ENCODE measurements at places on chromosomes 2 and 18.
A peak's percentile ranks its signal among the peaks of the same experiment; 100 is the strongest.

- no peak for DNase-seq
Measured at GRCh38 chr2:75023666-75024455, 65.4 kb downstream of the POLE4 start.

GRCh38 chr2:118854507-118855345 lies 7.3 kb upstream of the EN1 start:
- no peak for DNase-seq

GRCh38 chr2:112184121-112184520 lies 45.9 kb downstream of the FBLN7 start:
- no peak for DNase-seq

- no peak for DNase-seq
Measured at GRCh38 chr18:8373486-8373885, 235.8 kb upstream of the RAB12 start.

DNA sequence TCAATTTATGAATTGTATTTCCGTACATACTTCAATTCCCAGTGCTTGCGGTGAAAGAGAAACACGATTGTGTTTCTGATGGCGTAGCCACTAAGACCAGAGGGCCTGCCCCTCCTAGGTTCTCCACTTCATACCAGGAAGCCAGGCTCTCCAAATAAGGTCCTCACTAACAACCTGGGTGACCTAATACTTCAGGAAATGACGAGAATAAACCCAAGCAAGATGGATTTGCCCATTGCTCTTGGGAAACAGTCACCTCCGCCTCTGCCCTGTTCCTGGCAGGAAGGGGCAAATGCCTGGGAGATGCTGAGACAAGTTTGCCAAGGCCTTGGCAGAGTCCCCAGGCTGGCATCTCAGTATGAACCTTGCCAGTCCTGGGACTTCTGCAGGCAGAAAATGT lies 41.8 kb downstream of the TTC32 start:
- no peak for DNase-seq

GRCh38 chr2:185137700-185138099 lies 539.4 kb downstream of the ZNF804A start:
- peak; percentile 25 for DNase-seq

DNA sequence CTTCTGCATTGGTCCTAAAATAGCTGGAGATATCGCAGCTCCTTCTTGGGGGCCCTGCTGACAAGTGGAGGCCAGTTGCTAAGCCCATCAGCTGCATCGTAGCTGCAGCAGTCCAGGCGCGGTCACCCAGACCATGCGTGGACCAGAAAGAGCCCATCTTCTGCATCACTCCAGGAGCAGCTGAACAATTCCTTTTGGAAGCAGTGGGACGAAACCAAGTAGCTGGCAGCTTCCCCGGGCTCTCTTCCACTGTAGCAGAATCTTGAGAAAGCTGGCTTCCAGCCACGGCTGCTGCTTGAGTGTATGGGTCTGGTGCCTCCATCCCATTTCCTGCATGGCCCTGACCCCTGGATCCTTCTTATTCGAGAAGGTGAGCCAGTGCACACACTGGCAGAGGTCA lies 22.2 kb upstream of the CAB39 start:
- DNase-seq = no peak

GRCh38 chr2:204664708-204665121 lies 119.4 kb downstream of the PARD3B start:
- no peak for DNase-seq

GRCh38 chr2:39932198-39932597 lies 153.1 kb upstream of the THUMPD2 start:
- no peak for DNase-seq

DNA sequence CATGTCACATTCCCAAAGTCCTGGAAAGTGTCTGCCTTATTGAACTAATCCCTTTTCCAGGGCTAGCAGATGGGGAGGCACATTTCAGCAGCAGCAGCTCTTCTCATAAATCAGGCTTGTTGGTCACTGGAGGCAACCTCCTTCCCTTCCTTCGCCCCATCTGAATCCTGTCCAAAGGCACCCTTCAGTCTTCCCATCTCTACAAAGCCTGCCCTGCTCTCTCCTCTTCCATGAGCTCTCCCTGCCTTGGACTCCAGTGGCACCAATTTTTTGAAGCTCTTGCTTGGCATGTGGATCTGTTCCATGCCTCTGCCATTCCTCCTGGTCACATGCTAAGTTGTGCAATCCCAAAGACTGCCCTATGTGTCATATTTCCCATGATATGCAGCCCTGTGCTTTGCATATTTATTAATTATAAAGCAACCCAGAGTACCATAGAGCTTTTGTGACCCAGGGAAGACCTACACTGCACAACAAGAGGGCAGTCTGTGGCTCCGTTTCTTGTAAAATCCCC lies 70.3 kb downstream of the ANTXR1 start:
- DNase-seq = no peak

- DNase-seq = peak; percentile 9
Measured at GRCh38 chr18:68847219-68847837, 49.4 kb downstream of the CCDC102B start.

- DNase-seq = no peak
Measured at GRCh38 chr2:120465701-120465988, 119.7 kb downstream of the INHBB start.

- DNase-seq = no peak
Measured at GRCh38 chr2:164700390-164700789, 79.1 kb upstream of the GRB14 start.

DNA sequence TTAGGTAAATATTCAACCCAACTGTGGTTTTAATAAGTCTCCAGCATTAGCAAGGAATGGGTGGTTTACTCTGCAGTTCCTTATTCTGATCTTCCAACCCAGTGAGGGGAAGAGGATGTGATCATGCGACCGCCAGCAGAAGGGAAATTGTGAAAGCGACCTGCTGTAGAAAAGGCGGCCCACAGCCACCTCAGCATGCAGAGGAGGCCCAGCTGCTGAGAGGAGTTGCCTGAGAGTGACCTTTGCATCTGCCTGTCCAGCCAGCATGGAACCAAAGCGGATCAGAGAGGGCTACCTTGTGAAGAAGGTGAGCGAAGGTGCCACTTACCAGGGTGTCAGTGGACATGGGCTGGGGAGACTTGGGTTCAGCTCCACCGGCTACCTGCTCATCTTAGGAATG lies at the start of gene PLEK:
PLEK (plus strand) TSS at position 196 of the 400 bp plus-strand sequence; CDS start at position 266, 70 bp downstream.
- no peak for DNase-seq

DNA sequence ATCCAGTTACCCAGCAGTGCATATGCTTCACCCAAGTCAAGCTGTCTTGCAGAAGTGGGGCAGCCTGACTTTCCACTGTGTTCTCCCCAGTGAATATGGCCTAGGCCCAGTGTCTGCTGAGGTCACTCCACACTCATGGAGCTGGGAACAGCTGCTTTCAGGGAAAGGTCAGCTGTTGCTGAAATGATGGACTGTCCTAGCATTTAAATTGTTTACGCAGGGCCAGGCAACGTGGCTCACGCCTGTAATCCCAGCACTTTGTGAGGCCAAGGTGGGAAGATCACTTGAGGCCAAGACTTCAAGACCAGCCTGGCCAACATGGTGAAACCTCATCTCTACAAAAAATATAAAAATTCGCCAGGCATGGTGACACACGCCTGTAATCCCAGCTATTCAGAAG lies 86.5 kb downstream of the LIPG start:
- no peak for DNase-seq

- DNase-seq = no peak
Measured at GRCh38 chr18:12857991-12858544, 26.0 kb downstream of the PTPN2 start.

- DNase-seq = no peak
Measured at GRCh38 chr18:22609642-22610041, 191.9 kb upstream of the CTAGE1 start.

GRCh38 chr2:234879671-234880455 lies 72.0 kb upstream of the SH3BP4 start:
- no peak for DNase-seq

GRCh38 chr2:217789736-217790181 lies 213.0 kb downstream of the TNS1 start:
- no peak for DNase-seq

GRCh38 chr2:5285872-5286769 lies 406.1 kb upstream of the SOX11 start:
- DNase-seq = no peak
